ENCODE measurements at places on chromosomes 7 and 10. TPM values are rescaled to one million over a fixed set of nuclear protein-coding genes. Genes with fewer than 3 reads are reported as not detected.

The ANKRD30A gene
- not detected for total RNA-seq

The SPAG6 gene
- 3.7 TPM for total RNA-seq

The SFXN2 gene
- total RNA-seq: 22.1 TPM

The UFSP1 gene
- 2.7 TPM for total RNA-seq

The WDR11 gene
- 44.1 TPM for total RNA-seq

The PDZD7 gene
- total RNA-seq: 1.2 TPM

The SFR1 gene
- total RNA-seq: 17.4 TPM

The FAM241B gene
- 2.6 TPM for total RNA-seq

The SHH gene
- not detected for total RNA-seq

The SPDYE6 gene
- total RNA-seq: not detected

The MYO1G gene
- total RNA-seq: 502 TPM

The DDX50 gene
- total RNA-seq: 46.6 TPM

The TMEM72 gene
- not detected for total RNA-seq
